ENCODE measurements at places on chromosomes 11 and 22.

- DNase-seq: no peak
Observed at GRCh38 chr11:128857341-128857740, 9.8 kb downstream of the KCNJ1 start.

GRCh38 chr11:126186025-126186698, 25.3 kb downstream of the RPUSD4 start:
- no peak for DNase-seq

GRCh38 chr22:20727118-20728015, 46.5 kb upstream of the SERPIND1 start:
- DNase-seq: no peak

DNA sequence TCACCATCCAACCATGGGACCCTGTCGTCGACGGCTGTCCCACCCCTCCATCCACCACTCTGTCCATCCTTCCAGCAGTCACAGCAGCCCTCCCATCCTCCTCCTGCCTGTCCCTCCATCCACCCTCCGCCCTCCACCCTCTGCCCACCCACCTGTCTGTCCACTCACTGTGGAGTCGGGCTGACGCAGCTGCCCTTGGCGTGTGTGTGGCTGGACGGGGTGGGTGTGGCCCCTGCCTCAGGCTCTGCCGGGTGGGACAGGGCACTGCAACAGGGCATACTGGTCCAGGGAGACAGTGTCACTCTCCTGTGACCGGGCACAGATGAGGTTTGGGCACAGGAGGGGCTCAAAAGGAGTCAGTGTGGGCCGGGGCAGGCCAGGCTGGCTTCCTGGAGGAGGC, 1.9 kb downstream of the PKP3 start:
- no peak for DNase-seq

- no peak for DNase-seq
Observed at GRCh38 chr11:48125866-48126265, 90.7 kb upstream of the OR4B1 start.

GRCh38 chr11:119175493-119176077, 7.1 kb downstream of the NLRX1 start:
- DNase-seq: no peak

DNA sequence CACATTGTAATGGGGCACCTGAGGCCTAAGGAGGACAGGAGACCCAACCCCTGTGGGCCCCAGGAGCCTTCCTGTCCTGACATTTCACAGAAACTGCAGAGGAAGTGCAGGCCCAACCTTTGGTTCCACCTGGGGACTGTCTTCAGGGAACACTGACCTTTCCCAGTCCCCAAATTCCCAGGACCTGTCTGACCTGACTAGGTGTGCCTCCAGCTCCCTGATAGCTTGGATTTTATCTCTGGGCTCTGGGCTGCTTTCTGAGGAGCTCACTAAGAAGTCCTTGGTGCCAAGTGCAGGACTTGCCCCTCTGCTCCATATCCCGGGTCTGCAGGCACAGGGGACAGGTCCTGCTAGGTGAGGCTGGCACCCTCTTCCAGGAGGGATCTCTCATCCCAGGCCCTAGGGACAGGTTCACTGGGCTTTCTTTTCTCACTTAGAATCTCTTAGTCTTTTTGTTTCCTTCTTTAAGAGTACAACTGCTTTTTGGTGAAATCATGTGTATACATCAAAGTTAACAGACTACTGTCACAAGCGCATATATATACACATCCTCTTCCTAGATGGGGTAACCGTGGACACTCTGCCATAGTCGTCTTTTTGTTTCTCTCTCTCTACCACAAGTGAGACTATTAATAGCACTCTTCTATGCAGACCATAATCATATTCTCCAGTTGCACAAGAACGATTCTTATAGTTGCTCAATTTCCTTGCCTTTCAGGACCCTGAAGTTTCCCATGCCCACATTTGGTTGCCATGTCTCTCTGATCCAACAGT, 72.0 kb upstream of the IGLL5 start:
- no peak for DNase-seq
